ENCODE measurements at places on chromosomes 13 and 19. TPM values are rescaled to one million over a fixed set of nuclear protein-coding genes. Genes with fewer than 3 reads are reported as not detected.
A peak's percentile ranks its signal among the peaks of the same experiment; 100 is the strongest.

The PSG1 gene
- 23.3 TPM for polyA plus RNA-seq

- no peaks in the 10 kb centered on the region for H3K36me3 ChIP-seq
- no peak overlapping the region for H3K27ac ChIP-seq
- H3K4me1 ChIP-seq = peaks cover 2% of the 10 kb centered on the region
- no peak overlapping the region for H3K4me3 ChIP-seq
- H3K27me3 ChIP-seq = no peaks in the 10 kb centered on the region
Measured at GRCh38 chr19:15555021-15555420, 46.7 kb downstream of the CYP4F22 start.

The RNF225 gene
- not detected for polyA plus RNA-seq

The FBXO27 gene
- polyA plus RNA-seq = 1.6 TPM

DNA sequence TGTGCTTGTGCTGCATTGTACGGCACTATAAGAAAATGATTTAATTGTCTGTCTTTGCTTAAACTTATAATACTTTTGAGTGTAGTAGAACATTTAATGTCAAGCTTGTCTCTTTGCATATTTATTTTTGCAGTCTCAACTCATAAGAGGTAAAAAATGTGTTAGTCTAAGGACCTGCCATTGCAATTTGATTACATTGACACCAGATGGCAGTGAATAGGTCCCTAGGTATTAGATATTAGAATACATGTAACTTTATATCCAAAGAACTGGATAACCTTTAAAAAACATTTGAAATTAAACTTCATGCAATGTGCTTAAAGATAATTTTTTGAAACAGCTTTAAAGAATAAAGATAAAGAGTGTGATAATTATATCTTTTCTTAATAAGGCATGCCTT is 1421.3 kb downstream of the OLFM4 start:
- H3K4me1 ChIP-seq = no peaks in the 10 kb centered on the region
- H3K4me3 ChIP-seq = no peak overlapping the region
- no peaks in the 10 kb centered on the region for H3K36me3 ChIP-seq

DNA sequence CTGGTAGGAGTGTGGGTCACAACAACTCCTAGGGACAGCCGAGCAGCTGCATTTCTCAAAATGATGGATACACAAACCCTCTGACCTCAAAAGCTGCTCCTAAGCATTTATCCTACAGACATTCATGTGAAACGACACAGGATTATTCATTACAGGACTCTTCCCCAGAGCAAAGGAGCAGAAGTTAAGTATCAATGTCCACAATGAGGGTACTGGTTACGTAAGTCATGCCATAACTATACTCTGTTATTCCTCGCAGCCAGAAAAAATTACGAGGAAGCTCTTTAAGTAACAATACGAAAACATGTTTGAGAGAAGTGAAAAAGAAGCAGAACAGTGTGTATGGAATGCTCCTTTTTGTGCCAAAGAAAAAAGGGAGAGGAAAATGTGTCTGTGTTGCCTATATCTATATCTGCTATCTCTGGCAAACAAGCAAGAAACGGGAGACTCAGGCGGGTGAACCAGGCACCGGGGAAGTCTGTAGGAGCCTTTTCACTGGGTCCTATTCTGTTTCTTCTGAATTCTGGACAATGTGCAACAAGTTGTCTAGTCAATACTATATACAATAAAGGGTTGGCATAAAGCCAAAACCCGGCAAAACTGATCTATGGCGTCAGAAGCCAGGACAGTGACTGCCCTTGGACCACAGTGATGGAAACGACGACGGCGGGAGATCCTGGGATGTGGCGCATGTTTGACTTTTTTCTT is 1.3 kb downstream of the ISOC2 start:
- no peak overlapping the region for H3K27ac ChIP-seq
- H3K36me3 ChIP-seq = peaks cover 2% of the 10 kb centered on the region
- peak overlapping the region; percentile 10 for H3K4me3 ChIP-seq
- H3K27me3 ChIP-seq = no peaks in the 10 kb centered on the region
- H3K4me1 ChIP-seq = peaks cover 8% of the 10 kb centered on the region

GRCh38 chr13:28467034-28467433 is 27.9 kb downstream of the FLT1 start:
- DNase-seq = no peak
- H3K4me3 ChIP-seq = no peak overlapping the region
- H3K27ac ChIP-seq = no peak overlapping the region
- no peaks in the 10 kb centered on the region for H3K36me3 ChIP-seq
- H3K27me3 ChIP-seq = no peaks in the 10 kb centered on the region

All from fibroblast of lung (primary cell).